ENCODE measurements at places on chromosomes 2 and 18. TPM values are rescaled to one million over a fixed set of nuclear protein-coding genes. Genes with fewer than 3 reads are reported as not detected.

DNA sequence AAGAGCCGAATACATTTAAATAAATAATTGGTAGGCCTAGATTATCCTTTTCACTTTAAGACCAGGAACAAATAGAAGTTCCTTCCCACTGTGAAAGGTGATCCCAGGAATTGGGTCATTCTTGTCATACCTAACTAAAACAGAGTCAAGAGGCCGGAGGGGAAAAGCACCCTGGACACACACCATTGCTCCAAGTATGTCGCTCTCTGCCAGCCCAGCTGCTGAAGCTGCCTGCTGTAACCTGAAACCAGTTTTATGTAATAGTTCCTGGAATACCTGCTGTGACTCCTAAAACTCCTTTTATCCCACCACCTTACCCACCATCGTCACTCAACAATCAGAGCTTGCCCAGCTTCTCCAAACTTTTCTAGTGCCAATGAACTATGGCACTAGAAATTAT, 217.1 kb downstream of the PTPRM start:
- DNase-seq, result no peak

IL36RN gene
- 0.09 TPM for total RNA-seq

- DNase-seq, result no peak
These were observed 27.1 kb downstream of the FER1L5 start for GRCh38 chr2:96669539-96670215.

DNA sequence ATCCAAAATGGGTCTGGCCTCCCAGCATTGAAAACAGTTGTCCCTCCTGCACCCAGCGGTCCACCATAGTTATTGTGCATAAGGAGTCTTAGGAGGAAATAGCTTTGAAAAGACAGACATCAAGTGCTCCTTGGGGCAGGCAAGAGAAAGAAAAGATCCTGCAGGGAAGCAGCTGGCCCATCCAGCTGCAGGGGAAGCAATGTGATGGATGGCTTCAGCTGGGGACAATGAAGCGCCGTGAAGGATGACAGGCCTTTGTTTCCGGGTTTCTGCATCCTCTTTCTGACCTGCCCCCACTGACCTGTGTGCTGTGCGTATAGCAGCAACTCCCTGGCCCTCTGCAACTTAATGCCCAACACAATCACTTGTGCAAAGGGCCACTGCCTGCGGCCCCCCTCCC, 142.9 kb upstream of the NCKAP5 start:
- DNase-seq, result peak; percentile 22

All from lung (tissue), 17 donors.